ENCODE measurements at places on chromosomes 3 and 15.
A peak's percentile ranks its signal among the peaks of the same experiment; 100 is the strongest.

- DNase-seq, result no peak
Measured at GRCh38 chr15:101378171-101378755, 83.2 kb upstream of the SNRPA1 start.

DNA sequence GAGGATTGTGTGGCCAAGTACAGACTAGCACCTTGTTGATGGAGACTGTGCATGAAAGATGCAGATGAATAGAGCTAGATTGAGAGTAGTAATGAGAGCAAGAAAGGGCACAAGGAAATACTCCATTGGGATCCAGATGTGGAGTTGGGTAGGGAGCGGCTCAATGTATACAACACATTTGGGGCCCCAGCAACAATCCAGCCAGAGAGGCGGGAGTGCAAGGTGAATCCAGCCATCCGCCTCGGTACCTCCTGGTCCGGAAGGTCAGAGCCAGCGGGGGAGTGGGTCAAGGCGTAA is 9.0 kb downstream of the ISL2 start:
- DNase-seq, result no peak

- peak; percentile 55 for DNase-seq
Measured at GRCh38 chr15:89361451-89362202, 27.0 kb upstream of the POLG start.

DNA sequence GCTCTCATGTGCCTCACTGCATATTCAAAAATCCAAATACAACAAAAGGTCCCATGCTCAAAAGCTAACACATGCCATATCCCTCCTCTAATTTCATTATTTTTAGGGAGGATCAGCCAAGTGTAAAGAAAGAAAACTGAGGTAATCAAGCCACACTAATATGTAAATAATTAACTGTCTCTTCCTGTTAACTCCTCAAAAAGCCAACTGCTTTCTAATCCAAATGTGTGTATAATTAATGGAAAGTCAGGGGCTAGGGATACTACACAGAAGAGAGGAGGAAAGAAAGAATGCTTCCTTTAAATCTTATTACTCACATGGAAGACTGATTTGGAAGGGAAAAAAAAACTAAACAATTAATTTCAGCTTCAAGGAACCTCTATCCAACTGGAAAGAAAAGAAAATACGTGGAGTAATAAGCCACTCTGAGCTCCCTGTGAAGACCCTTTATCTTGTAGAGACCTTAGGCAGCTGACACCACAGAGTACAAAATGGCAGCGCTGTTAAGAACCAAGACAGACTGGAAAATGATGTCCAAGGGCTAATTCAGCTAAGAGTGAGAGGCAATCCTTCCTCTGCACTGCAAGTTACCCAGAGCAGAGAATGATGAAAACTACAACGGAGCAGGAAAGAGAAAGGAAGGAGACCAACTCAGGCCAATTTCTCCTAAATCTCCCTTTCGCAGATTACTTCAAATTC is 56.8 kb downstream of the ZNF148 start:
- DNase-seq, result no peak

DNA sequence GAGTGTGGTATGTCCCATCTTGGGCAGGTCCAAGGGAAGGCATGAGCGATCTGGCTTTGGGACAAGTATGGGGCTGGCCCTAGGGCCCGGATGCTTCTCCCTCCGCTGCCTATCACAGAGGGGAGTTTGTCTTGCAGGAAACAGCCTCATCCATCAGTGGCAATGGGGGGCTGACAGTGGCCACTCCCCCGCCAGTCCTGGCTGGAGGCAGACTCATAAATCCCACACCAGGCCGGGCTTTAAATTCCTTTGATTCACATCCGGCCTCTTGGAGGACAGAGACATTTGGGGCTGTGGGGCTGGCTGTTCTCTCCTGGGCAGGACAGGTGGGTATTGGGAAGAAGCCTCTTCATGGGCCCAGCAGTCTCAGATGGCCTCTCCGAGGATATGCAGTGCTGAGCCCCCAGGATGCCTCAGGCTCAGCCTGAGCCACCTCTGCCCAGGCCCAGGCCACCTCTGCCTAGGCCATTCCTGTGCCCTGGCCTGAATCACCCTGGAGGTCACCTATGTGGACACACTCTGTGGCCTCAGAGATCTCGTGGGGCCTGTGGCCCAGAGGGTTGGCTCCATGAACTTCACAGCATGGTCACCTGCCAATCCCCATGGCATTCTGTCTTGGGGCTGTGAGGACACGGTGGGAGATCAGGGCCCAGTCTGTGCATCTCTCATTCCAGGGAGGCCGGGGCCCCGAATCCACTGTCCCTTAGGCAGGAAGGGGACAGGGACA is 84.2 kb upstream of the GOLGA6L4 start:
- peak; percentile 55 for DNase-seq

GRCh38 chr3:13111873-13112520 is 38.8 kb upstream of the IQSEC1 start:
- DNase-seq, result no peak

- no peak for DNase-seq
Measured at GRCh38 chr3:46477145-46477544, 12.4 kb upstream of the LTF start.

- DNase-seq, result no peak
Measured at GRCh38 chr15:60344461-60344860, 53.3 kb downstream of the ANXA2 start.

DNA sequence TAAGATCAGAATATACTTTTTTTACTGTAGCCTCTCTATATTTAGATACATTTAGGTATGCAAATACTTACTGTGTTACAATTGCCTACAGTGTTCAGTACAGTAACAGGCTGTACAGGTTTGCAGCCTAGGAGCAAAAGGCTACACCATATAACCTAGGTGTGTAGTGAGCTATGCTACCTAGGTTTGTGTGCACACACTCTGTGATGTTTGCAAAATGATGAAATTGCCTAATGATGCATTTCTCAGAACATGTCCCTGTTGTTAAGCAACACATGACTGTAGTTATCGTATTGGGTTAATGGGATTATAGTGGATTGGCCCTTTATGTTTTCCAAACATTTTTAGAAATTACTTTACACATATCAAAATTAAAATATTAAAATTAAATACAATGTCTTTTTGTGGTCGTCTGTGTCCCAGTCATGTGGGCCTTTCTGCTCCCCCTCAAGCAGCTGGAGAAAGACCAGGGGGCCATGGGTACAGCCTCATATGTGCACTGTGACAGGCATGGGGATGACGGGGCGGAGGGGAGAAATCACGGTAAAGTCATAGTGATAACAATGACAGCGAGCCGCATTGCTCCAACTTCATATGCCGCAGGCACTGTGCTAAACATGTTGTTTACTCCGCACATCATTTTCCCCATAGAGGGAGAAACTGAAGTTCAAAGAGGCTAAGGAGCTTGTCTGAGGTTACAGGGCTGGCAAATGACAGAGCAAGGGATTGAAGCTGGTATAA is 27.4 kb upstream of the PLA2G4E start:
- no peak for DNase-seq

DNA sequence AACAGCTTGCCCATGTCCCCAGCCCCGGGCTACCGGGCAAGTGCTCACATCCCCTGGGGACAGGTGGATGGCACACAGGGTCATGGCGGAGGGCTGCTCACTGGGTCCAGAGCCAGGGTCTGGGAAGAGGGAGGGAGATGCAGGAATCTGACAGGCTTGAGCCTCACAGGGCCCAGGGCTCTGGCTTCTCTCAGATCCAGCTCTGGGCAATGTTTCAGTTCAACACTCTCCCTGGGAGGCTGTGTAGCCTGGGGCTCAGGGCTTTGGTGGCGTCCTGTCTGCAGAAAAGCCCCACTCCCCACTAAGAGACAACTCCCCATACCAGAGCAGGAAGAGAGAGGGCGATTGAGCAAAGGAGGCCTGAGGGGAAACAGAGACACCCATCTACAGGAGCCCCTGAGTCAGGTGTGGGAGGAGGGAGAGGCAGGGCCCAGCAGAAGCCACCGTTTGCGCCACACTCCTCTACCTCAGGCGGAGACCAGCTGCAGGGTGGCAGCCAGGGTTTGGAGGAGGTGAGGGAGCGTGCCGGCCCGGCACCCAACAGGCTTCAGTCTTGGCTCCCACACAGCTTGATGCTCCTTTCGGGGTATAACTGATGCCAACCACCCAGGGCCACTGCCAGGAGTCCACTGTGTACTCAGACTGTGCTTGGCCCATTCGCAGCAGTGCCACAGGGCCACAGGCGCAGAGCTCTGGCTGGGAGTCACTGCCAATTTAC is 16.8 kb upstream of the SRP14 start:
- DNase-seq, result no peak

DNA sequence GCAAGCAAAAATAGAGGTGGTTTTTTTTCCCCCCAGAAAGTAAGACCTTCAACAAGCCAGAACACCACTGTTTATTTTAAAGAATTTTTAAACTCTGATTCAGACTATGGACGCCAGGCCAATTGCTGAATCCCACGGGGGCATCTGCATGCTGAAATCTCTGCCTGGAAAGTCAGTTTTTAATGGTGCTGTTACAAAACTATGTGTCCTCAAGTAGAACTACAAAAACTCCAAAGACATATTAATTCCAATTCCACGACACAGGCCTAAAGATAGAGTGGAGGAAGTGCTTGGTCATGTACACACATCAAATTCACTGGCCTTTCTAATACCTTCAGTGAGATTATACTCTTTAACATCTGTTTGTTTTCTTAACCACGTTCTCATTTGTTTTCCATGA is 490.5 kb upstream of the NR2F2 start:
- peak; percentile 90 for DNase-seq

DNA sequence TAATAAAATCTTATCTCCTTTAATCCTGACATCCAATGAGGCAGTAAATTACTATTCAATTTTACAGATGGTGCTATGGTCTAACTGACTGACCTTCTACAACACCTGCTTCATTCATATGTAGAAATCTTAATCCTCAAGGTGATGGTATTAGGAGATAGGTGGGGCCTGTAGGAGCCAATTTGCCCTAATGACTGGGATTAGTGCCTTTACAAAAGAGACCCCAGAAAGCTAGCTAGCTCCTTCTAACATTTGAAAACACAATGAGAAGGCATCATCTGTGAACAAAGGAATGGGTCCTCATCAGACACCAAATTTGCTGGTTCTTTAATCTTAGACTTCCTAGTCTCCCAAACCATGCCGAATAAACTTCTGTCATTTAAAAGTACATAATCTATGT is 137.4 kb upstream of the UBP1 start:
- DNase-seq, result no peak

GRCh38 chr3:30707825-30708224 is 101.4 kb downstream of the TGFBR2 start:
- no peak for DNase-seq

DNA sequence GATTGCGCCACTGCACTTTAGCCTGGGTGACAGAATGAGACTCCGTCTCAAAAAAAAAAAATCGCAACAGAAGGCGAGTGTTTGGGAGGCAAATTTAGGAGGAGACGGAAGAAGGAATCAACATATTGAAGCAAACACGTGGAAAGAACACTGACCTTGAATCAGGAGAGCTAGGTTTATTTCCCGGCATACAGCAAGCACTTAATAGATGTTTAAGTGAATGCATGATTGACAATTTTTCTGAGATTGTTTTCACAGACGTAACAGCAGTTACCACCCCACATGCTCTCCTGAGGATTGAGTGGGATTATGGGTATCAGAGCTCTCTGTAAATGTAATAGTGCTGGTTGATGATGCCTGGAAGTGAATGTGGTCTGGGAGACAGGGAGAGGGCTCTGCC is 5.6 kb upstream of the RPP25 start:
- DNase-seq, result no peak

DNA sequence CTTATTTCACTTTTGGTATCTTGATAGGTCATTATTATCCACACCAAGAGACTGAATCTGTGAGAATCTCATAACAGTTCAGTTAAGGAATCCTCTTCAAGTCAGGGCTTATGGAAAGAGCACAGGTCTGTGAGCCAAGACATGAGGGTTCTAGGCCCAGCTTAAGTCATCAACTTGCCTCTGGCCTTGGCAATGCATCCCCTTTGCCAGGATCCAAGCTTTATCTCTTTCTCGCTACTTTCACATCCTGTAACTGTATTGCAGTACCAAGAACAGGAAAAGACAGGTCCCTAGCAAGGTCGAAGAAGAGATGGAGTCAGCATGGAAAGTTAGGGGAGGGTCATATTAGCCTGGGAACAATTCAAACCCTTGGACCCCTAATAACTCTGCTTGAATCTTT is 13.5 kb upstream of the APOD start:
- DNase-seq, result no peak

GRCh38 chr15:40943764-40944365 is 9.4 kb upstream of the CHAC1 start:
- no peak for DNase-seq

DNA sequence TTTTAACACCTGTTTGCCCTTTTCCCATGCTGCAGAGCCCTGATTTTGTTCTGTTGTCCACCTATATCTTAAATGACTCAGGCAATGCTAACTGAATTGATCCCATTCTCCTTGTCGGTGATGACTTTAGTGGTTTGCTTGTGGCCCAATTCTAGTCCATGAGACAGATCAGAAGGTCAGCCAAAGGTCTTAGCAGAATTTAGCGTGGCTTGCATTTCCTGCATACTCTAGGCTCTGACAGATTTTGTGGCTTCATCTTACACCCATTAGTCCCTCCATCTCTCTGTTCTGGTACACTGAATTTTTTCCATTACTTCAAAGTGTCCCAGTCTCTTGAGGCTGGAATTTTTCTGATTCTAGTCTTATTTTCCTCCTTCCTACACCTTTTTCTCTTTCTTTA is 161.9 kb downstream of the STAC start:
- DNase-seq, result peak; percentile 73

DNA sequence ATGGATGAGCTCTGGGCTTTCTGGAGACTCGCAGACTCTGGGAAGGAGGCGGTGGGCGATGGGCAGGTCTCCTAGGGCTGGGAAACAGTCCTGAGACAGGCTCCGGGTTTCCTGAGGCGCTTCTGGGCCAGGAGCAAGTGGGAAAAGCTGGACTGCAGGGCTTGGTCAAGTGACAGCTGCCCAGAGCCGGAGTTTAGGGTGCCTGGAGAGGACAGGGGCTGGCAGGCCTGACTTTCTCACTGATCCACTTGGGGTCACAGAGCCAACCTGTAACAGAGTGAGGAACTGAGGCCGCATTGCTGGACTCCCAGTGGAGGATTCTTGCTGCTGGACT is 107.9 kb downstream of the APBA2 start:
- DNase-seq, result no peak

DNA sequence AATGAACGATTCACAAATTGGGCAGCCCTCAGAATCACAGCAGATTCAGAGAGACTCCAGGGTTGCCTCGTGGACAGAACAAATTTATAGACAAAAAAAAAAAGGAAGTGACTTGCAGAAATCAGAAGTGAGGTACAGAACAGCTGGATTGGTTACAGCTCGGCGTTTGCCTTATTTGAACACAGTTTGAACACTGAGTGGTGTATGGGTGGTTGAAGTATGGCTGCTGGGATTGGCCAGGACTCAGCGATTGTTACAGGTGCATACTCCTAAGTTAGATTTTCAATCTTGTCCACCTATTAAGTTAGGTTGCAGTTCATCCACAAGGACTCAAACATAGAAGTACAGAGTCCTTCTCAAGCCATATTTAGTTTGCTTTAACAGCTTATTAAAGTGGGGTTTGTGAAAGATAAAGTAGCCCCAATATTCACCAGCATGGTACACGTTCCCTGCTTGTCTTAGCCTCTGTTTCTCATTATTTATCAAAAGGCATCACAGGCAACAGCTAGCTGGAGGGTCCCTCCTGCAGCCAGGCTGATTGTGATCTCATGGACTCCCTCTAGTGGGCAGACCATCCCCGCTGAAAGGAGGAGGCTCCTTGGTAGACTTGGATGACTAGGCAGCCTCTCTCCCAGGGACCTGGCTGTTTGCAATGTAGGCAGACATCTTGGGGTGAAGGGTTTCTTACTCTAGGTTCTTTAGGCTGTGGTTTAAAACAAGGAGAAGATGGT is 17.6 kb upstream of the ALDH1L1 start:
- peak; percentile 51 for DNase-seq
